ENCODE measurements at places on chromosomes 6 and 20.

GRCh38 chr20:23135449-23136420, 49.6 kb upstream of the CD93 start:
- DNase-seq: no peak

DNA sequence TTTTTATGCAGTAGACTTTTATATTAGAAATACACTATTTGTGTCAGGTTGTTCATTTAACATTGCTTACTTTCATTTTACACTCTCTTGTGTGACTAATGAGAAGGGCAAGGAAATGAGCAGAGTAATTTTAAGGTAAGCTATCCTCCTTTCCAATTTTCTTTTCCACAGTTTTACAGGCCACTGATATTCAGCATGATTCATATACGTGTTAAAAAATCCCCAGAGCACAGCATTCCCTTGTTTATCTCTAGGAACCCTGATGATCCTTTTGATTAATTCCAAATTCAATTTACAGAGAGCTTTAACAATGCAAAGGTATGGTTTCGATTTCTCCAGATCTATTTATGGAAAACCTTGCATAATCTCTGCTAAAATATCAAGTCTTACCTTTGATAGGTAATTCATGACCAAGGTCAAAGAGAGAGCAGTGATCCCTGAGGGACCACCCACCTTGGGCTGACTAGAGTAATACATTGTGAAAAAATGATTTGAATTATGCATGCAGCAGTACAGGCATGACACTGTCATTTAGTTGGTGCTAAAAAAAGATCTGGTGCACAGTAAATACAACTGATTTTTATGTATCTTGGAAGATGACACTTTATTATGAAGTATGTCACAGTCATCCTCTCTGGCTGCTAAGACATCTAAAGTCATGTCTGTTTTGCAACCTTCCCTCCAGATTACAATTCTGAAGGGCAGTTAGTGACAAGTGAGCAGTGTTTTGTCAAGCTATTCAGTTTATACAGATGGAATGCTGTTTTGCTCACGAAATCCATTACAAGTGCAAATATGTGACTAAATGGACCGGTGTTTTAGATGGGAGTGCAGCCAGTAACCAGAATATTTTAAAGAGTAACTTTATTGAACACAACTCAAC, 736.6 kb downstream of the EPHA7 start:
- no peak for DNase-seq

GRCh38 chr20:1823450-1823844, 71.8 kb upstream of the SIRPA start:
- no peak for DNase-seq

- DNase-seq: no peak
These were observed 332.9 kb downstream of the COL12A1 start for GRCh38 chr6:74872754-74873476.

- DNase-seq: no peak
These were observed 77.7 kb upstream of the CLDN20 start for GRCh38 chr6:155186052-155186658.

GRCh38 chr6:86723729-86724128, 213.6 kb upstream of the HTR1E start:
- no peak for DNase-seq
